Lung (tissue), 17 donors: ENCODE measurements at places on chromosomes 7 and 10.

DNA sequence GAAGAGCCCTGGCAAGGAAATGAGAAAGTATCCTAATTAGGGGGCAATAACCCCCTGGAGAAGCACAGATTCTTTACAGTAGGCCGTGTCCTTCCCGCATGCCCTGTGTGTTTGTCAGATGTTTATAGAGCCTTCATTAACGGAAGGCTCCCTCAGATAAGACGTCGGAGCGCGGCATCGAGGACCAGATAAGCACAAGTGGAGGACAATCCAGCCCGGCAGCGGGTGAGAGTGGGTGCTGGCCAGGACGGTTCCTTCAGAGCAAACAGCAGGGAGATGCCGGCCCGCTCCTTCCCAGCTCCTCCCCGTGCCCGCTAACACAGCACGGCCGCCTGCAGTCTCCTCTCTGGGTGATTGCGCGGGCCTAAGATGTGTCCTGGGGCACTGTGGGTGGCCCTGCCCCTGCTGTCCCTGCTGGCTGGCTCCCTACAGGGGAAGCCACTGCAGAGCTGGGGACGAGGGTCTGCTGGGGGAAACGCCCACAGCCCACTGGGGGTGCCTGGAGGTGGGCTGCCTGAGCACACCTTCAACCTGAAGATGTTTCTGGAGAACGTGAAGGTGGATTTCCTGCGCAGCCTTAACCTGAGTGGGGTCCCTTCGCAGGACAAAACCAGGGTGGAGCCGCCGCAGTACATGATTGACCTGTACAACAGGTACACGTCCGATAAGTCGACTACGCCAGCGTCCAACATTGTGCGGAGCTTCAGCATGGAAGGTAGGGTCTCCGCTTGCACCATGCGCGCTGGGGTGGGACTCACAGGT is at the start of gene GDF2:
Gene GDF2, plus strand, starts transcription at position 155 of the 762 bp plus-strand sequence. Its CDS starts 215 bp downstream, at position 370.
- DNase-seq = no peak

GRCh38 chr7:132752431-132752830 is 176.2 kb upstream of the PLXNA4 start:
- no peak for DNase-seq

- DNase-seq = peak; percentile 81
These were observed 742.3 kb downstream of the TYW1 start for GRCh38 chr7:67738958-67739357.

DNA sequence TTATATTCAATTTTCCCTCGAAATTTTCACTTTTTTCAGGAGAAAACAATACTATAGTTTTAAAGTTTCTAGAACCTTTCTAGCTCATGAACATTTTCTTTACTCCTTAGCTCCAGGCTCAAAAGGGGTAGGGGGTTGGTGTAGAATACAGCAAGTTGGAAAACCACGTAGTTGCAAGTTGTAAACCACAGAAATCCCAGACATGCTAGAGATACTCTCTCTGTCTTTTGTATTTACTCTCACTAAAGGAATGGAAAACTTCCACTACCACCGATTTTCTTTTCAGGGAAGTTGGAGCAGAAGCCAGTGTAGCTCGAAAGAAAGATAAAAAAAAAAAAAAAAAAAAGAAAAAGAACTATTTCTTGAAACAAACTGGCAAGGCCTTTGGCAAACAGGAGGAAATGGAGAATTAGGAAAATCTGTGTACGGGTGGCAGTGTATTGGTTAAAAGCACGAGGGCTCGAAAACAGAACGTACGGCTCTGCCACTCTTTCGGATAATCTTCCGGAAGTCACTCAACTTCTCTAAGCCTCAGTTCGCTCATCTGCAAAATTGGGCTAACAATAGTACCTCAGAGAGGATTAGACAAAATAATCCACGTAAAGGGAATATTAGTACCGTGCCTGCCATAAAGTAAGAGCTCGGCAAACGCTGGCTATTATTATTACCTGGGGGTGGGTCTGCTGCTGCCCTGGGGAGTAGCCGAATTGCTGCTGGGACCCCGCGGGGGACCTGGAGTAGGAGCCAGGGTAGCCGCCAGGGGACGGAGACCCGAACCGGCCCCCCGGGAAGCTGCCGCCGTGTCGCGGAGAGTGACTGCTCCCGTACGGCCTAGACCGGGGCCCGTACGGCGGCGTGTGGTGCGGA is 628 bp downstream of the MPLKIP start:
- no peak for DNase-seq

- peak; percentile 85 for DNase-seq
These were observed 119.5 kb downstream of the CPED1 start for GRCh38 chr7:121107923-121108498.

DNA sequence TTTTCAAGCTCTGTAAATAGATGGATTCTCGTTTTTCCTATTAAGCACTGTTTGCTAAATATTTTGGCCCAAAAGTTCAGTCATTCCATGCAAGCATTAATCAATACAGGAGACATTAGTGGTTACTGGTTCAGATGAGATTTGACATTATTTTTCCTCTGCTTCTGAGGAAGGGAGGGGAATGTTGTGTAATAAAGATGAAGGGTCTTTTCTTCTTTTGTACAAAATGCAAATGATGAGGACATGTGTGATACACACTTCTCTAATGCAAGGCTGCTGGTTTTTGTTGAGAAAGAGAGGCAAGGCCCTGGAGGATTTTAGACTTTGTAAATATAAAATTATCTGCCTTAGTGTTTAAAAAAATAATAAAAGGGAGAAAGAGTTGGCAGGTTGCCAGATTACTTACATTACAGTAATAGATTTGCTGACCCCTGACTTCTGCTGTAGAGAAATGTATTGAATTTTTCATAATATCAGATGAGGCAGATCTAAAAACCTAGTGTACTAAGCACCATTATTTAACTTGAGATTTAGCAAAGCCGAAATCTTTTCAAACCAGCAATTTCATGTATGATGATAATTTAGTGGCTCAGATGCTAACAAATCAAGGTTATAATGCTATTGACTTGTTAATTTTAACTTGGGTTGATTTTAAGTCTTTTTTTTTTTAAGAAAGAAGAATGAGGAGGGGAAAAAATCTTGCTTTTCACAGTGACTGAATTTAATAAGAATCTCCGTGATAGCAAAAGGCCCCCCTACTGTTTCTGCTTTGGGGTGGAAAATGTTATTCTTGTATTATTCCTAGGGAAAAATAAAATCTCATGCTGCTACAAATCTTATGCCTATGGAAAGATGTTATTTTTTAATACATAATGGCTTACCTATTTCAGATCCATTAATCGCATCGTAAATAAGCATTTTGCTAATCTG is 180.1 kb downstream of the ARID5B start:
- DNase-seq = no peak

GRCh38 chr10:98920807-98921206 is 314.8 kb downstream of the HPSE2 start:
- peak; percentile 71 for DNase-seq

- no peak for DNase-seq
These were observed 29.7 kb downstream of the HTRA1 start for GRCh38 chr10:122490786-122491680.

DNA sequence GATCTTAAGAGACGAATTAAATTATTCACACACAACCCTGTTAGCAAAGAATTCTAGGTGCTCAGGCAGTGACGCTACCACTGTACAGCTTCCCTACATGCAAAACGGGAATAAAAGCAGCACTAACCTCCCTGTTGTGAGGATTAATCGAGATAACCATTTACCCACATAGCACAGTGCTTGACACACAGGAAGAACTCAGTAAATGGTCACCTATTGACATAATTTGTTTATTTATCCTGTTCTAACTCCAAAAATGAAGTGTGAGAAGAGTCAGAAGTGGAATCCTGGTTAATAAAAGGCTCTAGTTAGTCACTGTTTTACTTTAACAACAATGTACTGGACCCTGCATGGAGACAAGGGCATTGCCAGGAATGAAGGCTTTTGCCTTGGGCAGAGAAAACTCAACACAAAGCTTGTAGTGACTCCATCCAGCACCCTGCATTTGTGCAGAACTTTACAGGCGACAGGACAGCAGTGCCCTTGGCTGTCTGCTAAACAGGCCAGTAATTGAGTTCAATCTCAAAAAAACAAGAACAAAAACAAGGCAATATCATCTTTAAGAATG is 103.8 kb downstream of the SORBS1 start:
- DNase-seq = no peak

DNA sequence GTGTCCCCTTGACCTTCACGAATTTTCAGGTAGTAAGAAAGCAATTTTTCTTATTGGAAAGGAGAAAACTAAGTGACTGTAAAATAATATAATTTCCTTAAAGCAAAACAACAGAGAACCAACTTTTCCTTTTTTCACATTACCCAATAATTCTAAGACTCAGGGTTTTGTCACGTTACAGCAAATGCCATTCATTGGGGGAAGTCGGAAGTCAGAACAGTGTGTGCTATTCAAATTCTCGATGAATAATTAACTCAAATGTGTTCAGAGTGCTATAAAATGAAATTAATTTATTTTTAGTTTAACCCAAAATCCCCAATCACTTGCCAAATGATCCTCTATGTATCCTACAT is 40.0 kb downstream of the DIP2C start:
- peak; percentile 48 for DNase-seq

DNA sequence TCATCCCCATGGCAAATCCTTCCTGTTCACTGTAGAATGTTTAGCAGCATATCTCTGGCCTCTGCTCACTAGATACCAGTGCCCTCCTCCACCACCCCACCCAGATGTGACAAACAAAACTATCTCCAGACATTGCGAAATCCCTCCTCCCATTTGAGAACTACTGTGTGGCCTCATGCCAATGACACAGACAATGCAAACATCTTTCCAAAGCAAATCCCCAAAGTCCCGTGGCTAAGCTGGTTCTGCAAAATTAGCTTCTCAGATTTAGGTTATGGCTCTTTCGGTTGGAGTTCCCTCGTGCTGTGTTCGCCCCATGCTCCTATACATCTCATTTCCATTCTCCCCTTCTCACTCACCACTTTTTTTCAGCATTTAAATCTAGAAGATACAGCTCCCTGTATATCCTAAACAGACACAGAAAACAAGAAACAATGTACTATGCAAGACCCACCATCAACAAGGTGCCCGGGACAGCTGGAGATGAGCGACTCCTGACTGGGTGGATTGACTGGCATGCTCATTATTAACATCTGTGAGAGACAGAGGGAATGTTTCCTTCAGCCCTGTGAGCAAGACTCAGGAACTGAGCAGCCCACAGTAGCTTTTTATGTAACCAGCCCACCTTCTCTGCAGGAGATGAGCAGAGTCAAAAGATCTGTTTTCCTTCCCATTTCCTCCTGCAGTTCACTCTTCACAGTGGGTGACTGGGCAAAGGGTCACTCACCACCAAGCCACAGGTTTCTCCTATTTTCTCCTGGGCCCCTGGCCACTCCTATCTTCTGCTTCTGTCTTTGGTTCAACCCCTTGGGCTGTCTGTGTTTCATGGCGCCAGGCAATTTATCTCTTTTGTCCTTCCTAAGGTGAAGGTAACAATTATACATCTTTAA is 225.7 kb upstream of the AOAH start:
- DNase-seq = peak; percentile 20

GRCh38 chr10:43865265-43866135 is 216.8 kb upstream of the ZNF32 start:
- peak; percentile 79 for DNase-seq

- DNase-seq = peak; percentile 75
These were observed 5.5 kb upstream of the LZTS2 start for GRCh38 chr10:100993986-100994708.

- DNase-seq = no peak
These were observed 117.8 kb upstream of the MYO3A start for GRCh38 chr10:25815999-25816768.

DNA sequence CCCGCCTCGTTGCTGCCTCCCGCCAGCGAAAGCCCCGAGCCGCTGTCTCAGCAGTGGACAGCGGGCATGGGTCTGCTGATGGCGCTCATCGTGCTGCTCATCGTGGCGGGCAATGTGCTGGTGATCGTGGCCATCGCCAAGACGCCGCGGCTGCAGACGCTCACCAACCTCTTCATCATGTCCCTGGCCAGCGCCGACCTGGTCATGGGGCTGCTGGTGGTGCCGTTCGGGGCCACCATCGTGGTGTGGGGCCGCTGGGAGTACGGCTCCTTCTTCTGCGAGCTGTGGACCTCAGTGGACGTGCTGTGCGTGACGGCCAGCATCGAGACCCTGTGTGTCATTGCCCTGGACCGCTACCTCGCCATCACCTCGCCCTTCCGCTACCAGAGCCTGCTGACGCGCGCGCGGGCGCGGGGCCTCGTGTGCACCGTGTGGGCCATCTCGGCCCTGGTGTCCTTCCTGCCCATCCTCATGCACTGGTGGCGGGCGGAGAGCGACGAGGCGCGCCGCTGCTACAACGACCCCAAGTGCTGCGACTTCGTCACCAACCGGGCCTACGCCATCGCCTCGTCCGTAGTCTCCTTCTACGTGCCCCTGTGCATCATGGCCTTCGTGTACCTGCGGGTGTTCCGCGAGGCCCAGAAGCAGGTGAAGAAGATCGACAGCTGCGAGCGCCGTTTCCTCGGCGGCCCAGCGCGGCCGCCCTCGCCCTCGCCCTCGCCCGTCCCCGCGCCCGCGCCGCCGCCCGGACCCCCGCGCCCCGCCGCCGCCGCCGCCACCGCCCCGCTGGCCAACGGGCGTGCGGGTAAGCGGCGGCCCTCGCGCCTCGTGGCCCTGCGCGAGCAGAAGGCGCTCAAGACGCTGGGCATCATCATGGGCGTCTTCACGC is 825 bp downstream of the ADRB1 start:
- no peak for DNase-seq

- no peak for DNase-seq
These were observed 243.2 kb upstream of the TMEM229A start for GRCh38 chr7:124276005-124276622.

DNA sequence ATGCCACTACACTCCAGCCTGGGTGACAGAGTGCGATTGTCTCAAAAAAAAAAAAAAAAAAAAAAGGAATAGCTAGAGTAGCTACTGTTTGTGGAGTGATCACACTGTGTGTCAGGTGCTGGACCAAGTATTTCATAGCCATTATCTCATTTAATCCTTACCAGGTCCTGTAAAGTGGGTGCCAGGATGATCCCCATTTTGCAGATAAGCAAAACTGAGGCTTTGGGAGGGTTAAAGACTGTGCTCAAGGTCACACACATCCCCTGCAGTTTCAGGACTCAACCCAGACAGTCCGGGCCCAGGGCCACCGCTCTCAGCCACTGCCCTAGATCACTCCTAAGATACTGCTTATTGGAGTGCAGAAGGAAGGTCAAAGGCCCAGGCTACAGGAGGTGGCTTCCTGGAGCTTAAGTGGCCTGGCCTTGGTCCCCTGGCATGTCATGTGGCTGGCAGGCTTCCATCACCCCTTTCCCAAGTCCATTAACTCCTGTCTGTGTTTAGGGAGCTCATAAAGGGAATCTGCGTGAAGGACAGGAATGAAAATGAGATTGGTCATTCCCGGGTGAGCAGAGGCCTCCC is 12.4 kb upstream of the WBP1L start:
- no peak for DNase-seq
